Activated T-helper 1 cell treated with anti-CD3 and anti-CD28 coated beads, Interleukin-12 subunit alpha, Interleukin-12 subunit beta, Interleukin-2, Interleukin-4 antibody, amounts not matched to agents 30 ng/mL and 10 ng/mL and 1 ng/mL, durations not matched to agents 14 hours and 24 hours and 36 hours (primary cell): ENCODE measurements at places on chromosomes 6 and 20. TPM values are rescaled to one million over a fixed set of nuclear protein-coding genes. Genes with fewer than 3 reads are reported as not detected.

DNA sequence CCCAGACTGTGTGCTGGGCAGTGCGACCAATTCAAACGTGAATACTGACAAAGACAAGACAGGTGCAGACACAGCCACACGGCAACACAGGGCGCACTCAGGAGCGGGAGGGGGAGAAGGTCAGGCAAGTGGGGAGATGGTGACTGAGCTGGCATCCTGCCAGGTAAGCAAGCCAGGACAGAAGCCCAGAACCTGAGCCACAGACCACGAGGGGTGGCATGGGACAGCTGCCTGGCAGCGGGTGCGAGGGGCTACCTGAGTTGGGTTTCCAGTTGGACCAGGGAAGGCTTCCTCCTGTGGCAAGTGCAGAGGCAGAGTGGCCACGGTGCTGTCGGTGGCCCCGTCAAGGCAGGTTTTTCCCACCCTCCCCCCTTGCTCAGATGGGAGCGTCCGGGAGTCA lies 215.2 kb upstream of the ARID1B start:
- DNase-seq = no peak
- H3K36me3 ChIP-seq = no peaks in the 10 kb centered on the region
- peaks cover 5% of the 10 kb centered on the region for H3K27me3 ChIP-seq
- peaks cover 7% of the 10 kb centered on the region for H3K4me1 ChIP-seq

GRCh38 chr6:110690106-110690654 lies 125.1 kb downstream of the CDK19 start:
- H3K27me3 ChIP-seq = no peaks in the 10 kb centered on the region
- no peak overlapping the region for H3K27ac ChIP-seq
- no peak overlapping the region for H3K4me3 ChIP-seq
- H3K4me1 ChIP-seq = peaks cover 8% of the 10 kb centered on the region

DNA sequence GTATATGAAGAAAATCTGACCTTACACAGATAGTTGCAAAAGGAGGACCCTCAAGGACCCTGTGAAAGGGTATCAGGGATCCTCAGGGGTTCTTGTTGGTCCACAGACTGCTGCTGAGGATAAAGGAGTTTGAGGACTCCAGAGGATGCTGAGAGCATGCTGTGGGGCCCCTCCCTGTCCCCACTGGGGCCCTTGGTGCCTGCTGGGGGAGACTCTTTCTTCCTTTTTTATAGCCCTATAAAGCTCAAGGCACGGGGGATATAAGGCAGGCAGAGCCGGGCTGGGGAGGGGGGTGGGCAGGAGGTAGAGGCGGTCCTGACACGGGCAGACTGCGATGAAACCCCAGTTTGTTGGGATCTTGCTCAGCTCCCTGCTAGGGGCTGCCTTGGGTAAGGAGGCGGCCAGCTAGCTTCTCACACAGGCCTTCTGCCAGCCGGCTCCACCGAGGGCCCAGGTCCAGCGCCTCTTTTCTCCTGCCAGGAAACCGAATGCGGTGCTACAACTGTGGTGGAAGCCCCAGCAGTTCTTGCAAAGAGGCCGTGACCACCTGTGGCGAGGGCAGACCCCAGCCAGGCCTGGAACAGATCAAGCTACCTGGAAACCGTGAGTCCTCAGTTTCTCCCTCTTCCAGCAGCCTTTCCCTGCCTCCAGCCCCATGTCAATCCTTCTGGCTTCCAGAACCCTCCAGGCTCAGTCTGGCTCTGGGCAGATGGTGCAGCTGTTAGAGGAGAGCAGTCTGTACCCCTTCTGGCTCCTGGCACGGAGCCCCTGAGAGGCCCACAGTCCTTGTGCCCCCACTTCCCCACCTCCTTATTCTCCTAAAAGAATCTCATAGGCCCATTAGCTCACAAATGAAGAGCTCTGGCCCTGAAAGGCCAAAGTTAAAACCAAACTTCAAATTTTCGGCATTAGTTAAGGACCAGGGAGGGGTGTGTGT lies at the start of gene LY6G6D:
TSS of gene LY6G6D (plus strand) at position 327 of the 937 bp plus-strand sequence. CDS start at position 335, 8 bp downstream.
- H3K36me3 ChIP-seq = no peaks in the 10 kb centered on the region
- no peak within 1 kb of the TSS for H3K27ac ChIP-seq
- DNase-seq = no peak
- peaks cover 10% of the 10 kb centered on the region for H3K27me3 ChIP-seq

GRCh38 chr6:42727087-42727611 lies 4.8 kb upstream of the PRPH2 start:
- peak overlapping the region; percentile 75 for H3K4me3 ChIP-seq
- H3K27me3 ChIP-seq = peaks cover under 1% of the 10 kb centered on the region
- H3K4me1 ChIP-seq = peaks cover 19% of the 10 kb centered on the region
- no peak for DNase-seq
- peaks cover 2% of the 10 kb centered on the region for H3K36me3 ChIP-seq

- no peak overlapping the region for H3K27ac ChIP-seq
- no peak for DNase-seq
- no peaks in the 10 kb centered on the region for H3K36me3 ChIP-seq
- H3K4me1 ChIP-seq = no peaks in the 10 kb centered on the region
- no peaks in the 10 kb centered on the region for H3K27me3 ChIP-seq
Observed at GRCh38 chr20:52731093-52731492, 241.1 kb upstream of the TSHZ2 start.

DNA sequence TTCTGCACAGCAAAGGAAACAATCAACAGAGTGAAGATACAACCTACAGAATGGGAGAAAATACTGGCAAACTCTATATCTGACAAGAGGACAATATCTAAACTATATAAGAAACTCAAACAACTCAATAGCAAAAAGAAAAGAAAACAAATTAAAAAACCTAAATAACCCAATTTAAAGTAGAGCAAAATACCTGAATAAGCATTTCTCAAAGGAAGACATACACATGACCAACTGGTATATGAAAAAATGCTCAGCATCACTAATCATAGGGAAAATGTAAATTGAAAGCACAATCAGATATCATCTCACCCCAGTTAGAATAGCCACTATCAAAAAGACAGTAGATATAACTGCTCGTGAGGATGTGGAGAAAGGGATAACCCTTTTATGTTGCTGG lies 87.8 kb upstream of the FOXA2 start:
- no peak overlapping the region for H3K27ac ChIP-seq
- no peaks in the 10 kb centered on the region for H3K36me3 ChIP-seq
- H3K27me3 ChIP-seq = no peaks in the 10 kb centered on the region
- no peak for DNase-seq
- no peak overlapping the region for H3K4me3 ChIP-seq

- H3K4me3 ChIP-seq = no peak overlapping the region
- H3K27ac ChIP-seq = no peak overlapping the region
- no peaks in the 10 kb centered on the region for H3K27me3 ChIP-seq
Observed at GRCh38 chr6:140846503-140847261, 1286.0 kb upstream of the GJE1 start.

DNA sequence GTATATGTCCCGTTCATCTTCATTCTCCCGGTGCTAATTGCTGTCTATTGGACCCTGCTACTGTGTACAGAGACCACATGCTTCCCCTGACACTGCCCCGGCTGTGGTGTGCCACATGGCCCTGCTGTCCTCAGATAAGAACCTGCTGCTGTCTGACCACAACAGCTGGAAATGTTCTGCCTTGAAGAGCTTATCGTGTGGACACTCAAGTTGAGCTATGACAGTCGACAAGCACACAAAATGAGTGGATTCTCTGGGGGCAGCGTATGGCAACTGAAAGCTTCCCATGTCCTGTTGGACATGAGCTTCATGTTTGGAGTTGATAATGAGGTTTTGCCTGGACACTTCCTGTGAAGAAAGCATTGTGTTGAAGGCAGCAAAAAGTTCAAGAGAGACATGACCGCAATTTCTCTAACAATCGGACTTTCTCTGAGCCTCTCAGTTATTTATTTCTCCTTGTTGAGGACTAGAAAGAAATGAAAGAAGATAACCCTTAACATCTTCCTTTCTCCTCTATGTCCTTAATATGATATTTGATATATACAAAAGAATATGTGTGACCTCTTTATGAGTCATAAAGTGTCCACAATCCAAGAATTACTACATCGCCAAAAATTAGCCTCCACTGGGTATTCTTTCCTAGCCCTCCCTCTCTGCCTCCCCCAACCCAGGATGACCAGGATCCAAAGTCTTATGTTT lies 187.1 kb upstream of the TCF21 start:
- no peaks in the 10 kb centered on the region for H3K4me1 ChIP-seq
- no peaks in the 10 kb centered on the region for H3K36me3 ChIP-seq
- DNase-seq = no peak

DNA sequence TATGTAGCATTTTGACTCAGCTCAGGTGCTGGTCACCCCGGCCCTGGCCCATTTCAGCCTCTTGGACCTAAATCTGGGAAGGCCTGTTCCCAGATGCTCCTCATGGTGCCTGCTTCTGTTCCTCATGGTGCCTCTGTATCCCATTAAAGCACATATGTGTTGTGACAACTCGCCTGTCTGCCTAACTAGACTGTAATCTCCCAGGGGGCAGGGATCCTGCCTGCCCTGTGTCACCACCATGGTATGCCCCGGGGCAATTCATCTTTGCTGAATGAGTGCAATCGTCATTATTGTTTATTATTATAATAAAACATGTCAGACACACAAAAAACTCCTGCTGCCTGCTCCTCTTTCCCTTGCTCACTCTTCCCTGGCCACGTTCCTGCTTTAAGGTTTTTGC lies 62.0 kb downstream of the ZFP64 start:
- H3K4me3 ChIP-seq = no peak overlapping the region
- peaks cover 4% of the 10 kb centered on the region for H3K27me3 ChIP-seq
- H3K4me1 ChIP-seq = peaks cover 8% of the 10 kb centered on the region
- no peaks in the 10 kb centered on the region for H3K36me3 ChIP-seq

DNA sequence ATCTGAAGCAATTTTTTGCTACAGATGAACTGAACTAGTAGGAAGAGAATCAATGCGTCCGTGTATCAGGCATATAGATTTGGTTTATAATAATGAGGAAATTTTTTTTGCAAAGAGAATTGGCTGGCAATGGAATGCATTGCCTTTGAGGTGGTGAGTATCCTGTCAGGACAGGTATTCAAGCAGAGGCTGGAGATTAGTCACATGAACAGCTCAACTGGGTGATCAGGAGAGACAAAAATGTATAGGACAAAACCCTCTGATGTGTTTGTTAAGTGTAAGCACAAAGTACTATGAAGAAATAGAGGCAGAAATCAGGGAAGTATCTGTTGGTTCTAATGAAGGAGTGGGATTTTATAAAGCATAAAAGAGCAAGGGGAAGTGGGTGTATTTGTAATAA lies 80.5 kb downstream of the ISM1 start:
- DNase-seq = no peak
- H3K4me1 ChIP-seq = no peaks in the 10 kb centered on the region
- no peak overlapping the region for H3K27ac ChIP-seq
- H3K36me3 ChIP-seq = no peaks in the 10 kb centered on the region

GRCh38 chr6:4928426-4928825 lies 75.4 kb downstream of the RPP40 start:
- H3K27ac ChIP-seq = no peak overlapping the region
- DNase-seq = no peak
- H3K27me3 ChIP-seq = no peaks in the 10 kb centered on the region
- peaks cover 21% of the 10 kb centered on the region for H3K4me1 ChIP-seq
- no peak overlapping the region for H3K4me3 ChIP-seq
- no peaks in the 10 kb centered on the region for H3K36me3 ChIP-seq

DNA sequence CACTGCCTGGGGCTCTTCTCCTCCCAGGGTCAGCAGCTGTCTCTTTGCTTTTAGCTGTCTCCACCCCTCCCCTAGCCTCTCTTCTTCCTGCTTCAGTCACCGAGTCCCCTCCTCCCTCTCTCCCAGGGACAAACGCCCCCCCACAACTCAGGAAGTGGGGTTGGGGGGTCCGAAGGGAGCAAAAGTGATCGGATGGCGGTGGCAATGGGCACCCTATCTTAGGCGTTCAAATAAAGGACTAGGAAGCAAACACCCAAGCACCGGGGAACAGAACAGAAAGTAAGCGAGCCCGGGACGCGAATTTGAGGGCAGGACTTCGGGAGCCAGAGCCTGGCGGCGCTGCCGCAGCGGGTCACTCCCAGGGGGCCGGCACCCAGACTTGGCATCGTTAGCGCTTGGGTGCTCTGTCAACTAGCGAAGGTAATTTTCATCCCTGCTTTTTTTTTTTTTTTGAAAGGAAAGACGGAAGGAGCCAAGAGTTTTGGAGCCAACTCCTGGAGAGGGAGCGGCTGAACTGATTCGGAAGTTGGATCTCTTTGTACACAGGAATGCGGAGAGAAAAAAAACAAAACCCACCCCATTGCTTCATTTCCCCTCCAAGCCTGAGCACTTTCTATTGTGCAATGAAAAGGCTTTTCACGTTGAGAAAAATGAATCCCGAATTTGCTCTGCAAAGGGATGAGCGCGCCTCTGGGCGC lies 815 bp upstream of the ITPR3 start:
- H3K4me1 ChIP-seq = peaks cover 49% of the 10 kb centered on the region
- peak overlapping the region; percentile 96 for H3K4me3 ChIP-seq
- H3K36me3 ChIP-seq = peaks cover 10% of the 10 kb centered on the region
- peak overlapping the region; percentile 90 for H3K27ac ChIP-seq
- no peaks in the 10 kb centered on the region for H3K27me3 ChIP-seq

DNA sequence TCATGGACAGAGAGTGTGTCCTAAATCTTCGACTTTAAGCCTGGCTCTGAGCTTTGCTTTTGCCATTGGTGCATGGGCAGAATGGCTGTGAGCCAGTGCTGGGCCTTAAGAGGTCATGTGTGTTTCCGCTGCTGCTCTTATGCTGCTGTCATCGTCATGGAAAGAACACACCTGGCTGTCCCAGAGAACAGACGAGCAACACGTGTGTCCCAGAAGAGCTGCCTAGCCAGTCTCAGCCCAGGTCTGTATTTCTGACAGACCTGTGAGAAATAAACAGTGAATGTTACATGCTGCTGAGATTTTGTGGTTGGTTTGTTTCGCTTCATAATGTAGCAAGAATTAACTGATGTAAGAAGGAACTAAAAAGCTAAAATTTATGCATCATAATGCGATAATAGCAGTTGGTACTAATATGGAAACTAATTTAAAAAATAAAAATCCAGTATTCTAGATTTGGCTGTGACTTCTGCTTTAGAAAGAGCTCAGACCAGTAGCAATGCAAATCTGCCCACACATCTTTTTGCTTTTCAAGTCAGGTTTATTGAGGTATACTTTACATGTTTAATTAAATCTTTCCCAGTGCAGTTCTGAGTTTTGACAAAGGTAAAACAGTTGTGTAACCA lies 11.5 kb upstream of the SCP2D1 start:
- no peak overlapping the region for H3K27ac ChIP-seq
- H3K36me3 ChIP-seq = no peaks in the 10 kb centered on the region
- no peak overlapping the region for H3K4me3 ChIP-seq
- H3K4me1 ChIP-seq = no peaks in the 10 kb centered on the region
- DNase-seq = no peak
- H3K27me3 ChIP-seq = no peaks in the 10 kb centered on the region

GRCh38 chr20:37236462-37236861 lies 25.2 kb downstream of the GHRH start:
- H3K27me3 ChIP-seq = no peaks in the 10 kb centered on the region
- H3K27ac ChIP-seq = no peak overlapping the region
- no peaks in the 10 kb centered on the region for H3K4me1 ChIP-seq
- no peak overlapping the region for H3K4me3 ChIP-seq
- DNase-seq = no peak
- H3K36me3 ChIP-seq = peaks cover 66% of the 10 kb centered on the region

- peaks cover 60% of the 10 kb centered on the region for H3K4me1 ChIP-seq
- peaks cover 38% of the 10 kb centered on the region for H3K36me3 ChIP-seq
- peak overlapping the region; percentile 99 for H3K4me3 ChIP-seq
- no peaks in the 10 kb centered on the region for H3K27me3 ChIP-seq
- H3K27ac ChIP-seq = peak overlapping the region; percentile 98
Observed at GRCh38 chr6:43054206-43054943, 724 bp upstream of the CUL7 start.

Gene PHACTR3
- total RNA-seq = not detected in 2 replicates

Gene ECT2L
- total RNA-seq = not detected in 2 replicates

Gene PSORS1C1
- 0.26 TPM in 1 of 2 replicates, not detected in the other for total RNA-seq

Gene PLN
- total RNA-seq = not detected in 2 replicates

Gene ATAT1
- total RNA-seq = 11.6 and 13.4 TPM in 2 replicates

Gene CAP2
- not detected in 2 replicates for total RNA-seq
